ENCODE measurements at places on chromosomes 11 and 22.

DNA sequence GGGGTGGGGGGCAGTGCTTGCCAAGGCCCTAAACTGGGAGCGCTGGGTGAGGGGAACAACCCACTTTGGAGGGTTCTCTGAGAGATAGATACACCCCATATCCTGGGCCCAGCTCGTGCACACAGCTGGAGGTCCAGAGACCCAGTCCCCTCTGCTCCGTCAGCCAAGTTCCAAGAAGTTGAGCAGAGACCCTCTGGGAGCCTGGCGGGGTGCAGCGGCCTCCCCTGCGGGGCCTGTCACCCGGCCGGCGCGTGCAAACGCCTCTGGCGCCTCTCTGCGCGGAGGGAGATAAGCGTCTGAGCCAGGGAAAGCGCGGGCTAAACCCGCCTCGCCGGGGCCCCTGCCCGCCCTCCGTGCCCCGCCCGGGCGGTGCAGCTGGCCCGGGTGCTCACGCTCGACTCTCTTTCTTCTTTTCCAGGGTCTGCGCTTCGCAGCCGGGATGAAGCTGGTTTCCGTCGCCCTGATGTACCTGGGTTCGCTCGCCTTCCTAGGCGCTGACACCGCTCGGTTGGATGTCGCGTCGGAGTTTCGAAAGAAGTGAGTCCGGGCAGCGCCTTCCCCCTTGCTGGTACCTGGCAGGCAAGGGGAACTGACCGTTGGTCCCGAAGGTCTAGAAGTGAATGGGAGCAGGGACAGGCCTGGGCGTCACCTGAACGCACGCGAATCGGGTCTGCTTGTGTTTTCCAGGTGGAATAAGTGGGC is 540 bp downstream of the ADM start:
- DNase-seq = no peak

DNA sequence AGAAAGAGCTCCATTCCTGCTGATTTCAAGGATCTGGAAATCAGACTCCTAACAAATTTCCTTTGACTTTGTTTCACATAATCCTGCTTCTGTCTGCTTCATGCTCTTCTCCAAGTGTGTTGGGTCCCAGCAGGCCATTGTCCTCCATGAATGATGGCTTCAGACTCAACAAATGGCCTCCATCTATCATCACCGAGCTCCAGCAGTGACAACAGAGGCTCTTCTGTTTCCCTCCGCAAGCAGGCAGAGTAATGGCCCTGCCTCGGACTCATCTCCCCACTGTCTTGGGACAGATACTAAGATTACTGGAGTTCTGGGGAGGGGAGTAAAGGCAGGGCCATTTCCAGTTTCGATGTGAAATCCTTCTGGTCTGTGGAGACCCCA is 127.3 kb downstream of the TENM4 start:
- DNase-seq = no peak

DNA sequence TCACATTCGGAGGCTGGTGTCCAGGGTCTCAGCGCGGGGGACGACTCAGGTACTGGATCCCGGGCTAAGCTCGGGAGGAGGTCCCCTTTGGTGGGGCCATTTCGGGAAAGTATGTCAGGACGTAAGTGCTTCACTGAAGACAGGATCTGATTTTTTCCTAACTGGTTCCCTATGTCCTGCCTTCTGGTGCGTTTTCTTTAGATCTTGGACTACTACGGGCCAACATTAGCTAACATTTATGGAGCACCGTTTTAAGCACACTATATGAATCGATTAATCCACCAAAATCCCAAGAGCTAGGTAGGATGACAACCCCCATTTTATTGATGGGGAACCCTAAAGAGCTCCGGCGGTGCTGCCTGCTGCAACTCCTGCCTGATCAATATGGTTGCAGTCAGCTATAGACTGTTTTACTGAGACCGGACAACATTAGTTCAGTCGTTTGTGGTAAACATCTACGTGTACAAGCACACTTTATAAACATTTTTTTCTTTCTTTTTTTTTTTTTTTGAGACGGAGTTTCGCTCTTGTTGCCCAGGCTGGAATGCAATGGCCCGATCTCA is 17.0 kb upstream of the WDR74 start:
- no peak for DNase-seq

GRCh38 chr11:19994672-19995071 is 165.6 kb downstream of the DBX1 start:
- DNase-seq = no peak

GRCh38 chr11:64090806-64091516 is 55.2 kb downstream of the FLRT1 start:
- DNase-seq = no peak

GRCh38 chr11:128483211-128483788 is 104.1 kb downstream of the ETS1 start:
- no peak for DNase-seq
